ENCODE measurements at places on chromosomes 7 and 10.
A peak's percentile ranks its signal among the peaks of the same experiment; 100 is the strongest.

GRCh38 chr10:72567421-72567820 is 58.5 kb downstream of the MICU1 start:
- no peak for DNase-seq

GRCh38 chr7:115113776-115114175 is 191.9 kb downstream of the MDFIC start:
- DNase-seq, result no peak

- no peak for DNase-seq
These were observed 192.3 kb downstream of the EMX2 start for GRCh38 chr10:117734731-117735405.

DNA sequence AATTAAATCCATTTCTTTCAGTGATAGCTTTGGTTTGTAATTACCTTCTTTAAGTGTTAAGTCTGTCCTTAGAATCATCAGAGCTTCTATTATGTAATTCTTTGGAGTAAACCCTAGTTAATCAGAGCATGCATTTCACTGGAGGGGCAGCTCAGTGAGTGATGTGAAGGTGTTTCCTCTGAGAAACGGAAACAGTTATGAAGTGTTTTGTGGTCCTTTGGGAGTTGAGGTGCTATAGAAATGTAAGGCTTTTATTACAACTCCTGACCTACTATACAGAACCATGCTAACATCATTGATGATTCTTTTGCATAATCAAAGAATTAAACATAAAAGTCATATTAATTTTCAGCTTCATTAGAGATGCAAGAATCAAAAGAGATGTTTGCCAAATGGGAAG is 141.5 kb downstream of the EXOC4 start:
- no peak for DNase-seq

- no peak for DNase-seq
These were observed 189.5 kb downstream of the CXCL12 start for GRCh38 chr10:44195112-44196007.

DNA sequence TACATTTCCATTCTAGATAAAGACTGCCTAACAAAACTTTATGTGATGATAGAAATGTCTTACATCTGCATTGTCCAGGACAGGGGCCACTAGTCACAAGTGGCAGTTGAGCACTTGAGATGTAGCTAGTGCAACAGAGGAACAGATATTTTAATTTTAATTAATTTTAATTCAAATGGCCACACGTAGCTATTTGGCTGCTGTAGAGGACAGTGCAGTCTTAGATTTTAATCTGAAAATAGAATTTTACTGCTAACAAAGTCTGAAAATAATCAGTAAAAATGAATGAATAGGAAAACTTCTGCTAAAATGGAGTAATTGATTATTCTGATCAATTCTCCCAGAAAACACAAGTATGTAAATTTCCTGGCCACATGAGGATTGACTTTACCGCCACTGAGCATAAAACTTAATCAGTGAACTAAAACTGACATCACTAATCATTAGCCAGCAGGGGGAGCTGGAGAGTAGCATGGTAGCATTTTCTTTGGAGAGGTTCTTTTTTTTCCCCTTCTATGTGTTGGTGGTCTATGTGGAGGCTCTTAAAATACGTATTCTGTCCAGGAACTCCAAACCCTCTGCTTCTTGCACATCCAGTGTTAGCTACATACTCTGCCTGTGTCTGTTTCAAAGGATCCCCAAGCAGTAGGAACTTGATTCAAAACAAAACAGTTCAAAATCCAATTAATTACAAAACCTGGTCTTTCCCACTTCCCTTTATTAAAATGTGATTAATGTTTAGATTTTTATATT is 52.1 kb downstream of the TSPAN12 start:
- peak; percentile 15 for DNase-seq

DNA sequence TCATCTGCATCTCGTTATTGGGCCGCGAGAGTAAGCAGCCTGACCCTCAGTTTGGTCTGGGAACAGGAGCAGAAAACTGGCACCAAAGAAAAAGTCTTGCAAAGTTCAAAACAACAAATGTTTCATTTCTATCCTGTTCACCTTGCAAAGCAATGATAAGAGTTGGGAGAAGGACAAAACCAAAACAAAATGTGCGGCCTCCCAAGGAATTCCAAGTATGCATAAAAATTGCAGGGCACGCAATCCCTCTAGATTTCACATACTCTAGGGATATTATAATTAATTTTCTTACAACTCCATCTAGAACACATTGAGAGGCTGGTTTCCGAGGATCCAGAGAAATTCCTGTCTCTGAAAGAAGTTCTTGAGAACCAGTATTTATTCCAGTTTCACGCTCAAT is 20.1 kb downstream of the CHUK start:
- DNase-seq, result no peak

DNA sequence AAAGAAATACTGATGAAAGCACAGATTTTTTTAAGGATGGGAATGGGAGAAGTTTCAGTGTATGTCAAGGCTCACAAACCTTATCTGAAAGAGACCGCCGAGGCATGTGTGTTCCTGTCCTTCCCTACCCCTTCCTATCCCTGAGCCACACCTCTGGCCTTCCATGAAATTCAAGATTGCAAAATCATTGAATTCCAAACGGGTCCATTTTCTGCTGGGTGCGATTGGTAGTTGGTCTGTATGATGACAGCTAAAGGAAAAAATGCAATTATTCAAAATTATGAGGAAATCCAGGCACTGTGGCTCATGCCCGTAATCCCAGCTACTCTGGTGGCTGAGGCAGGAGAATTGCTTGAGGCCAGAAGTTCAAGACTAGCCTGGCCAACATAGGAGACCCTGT is 170.1 kb downstream of the ARHGAP12 start:
- DNase-seq, result no peak

DNA sequence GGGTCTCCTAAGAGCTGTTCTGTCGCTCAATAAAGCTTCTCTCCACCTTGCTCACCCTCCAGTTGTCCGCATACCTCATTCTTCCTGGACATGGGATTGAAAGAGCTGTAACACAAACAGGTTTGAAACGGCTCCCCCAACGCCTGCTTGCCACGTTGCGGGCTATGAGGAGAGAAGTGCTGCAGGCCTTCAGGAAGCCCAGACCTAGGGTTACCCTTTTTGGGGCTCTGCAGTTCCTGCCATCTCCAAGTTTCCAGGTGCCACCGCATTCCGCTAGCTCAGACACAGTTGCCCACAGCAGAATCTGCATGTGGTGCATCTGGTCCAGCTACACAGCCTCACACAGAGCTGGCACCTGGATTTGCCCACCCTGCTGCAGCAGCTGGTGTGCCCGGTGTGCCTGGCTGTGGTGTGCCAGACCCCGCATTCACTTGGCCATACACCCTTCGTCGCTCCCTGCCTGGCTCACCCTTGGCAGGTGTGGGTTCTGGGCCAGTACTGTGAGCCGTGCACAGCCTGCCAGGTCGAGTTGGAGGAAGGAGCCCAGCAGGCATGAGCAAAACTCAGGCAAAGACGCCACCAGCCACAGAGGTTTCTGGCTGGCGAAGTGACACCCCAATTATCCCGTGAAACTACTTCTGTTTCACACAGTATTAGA is 253.2 kb upstream of the SEMA3A start:
- no peak for DNase-seq

DNA sequence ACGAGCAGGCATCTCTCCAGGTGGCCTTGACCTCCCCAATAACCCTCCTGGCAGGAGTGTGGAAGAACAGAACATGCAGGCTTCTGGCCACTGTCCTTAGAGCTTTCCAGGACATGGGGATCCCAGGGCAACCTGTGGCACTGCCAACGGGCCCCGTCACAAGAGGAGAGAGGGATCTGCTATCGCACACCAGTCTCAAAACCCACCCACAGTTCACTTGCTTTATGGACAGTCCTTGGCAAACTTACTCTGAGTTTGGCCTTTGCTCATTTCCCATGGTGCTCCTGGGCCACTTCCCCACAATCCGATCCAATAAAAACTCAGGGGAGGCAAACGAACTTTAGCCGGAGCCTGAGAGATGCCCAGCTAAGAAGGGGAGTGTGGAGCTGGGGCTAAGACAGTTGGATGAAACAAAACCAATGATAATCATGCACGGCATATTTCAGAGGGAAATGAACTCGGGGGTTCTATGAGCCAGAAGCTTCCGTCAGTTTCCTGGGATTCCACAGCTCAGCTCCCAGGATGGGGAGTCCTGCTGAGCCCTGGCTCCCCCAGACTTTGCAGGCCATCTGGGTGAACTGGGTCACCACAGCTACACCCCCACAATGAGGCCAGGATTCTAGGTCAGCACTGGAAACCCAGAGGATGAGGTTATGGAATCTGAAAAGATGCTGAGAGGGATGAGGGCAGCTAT is 158.4 kb downstream of the NEURL1 start:
- DNase-seq, result no peak

DNA sequence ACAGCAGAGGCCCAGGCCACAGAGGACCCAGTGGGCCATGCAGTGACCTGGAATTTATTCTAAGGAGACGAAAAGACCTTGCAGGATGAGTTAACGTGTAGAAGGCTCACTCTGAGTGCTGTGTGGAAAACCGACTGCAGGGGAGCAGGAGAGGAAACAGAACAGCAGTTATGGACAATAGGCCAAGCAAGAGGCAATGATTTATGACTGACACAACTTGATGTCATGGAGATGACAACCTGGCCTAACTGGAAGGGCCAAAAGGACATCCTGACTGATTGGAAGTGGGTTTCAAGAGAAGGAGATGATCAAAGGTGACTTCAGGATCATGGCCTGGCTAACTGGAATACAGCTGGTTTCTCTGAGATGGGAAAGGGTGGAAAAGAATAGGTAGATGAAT is 70.2 kb upstream of the RAPGEF5 start:
- no peak for DNase-seq

GRCh38 chr10:6271663-6272062 is 68.9 kb downstream of the PFKFB3 start:
- DNase-seq, result peak; percentile 24

GRCh38 chr7:184294-185264 is 7.8 kb upstream of the FAM20C start:
- DNase-seq, result no peak

DNA sequence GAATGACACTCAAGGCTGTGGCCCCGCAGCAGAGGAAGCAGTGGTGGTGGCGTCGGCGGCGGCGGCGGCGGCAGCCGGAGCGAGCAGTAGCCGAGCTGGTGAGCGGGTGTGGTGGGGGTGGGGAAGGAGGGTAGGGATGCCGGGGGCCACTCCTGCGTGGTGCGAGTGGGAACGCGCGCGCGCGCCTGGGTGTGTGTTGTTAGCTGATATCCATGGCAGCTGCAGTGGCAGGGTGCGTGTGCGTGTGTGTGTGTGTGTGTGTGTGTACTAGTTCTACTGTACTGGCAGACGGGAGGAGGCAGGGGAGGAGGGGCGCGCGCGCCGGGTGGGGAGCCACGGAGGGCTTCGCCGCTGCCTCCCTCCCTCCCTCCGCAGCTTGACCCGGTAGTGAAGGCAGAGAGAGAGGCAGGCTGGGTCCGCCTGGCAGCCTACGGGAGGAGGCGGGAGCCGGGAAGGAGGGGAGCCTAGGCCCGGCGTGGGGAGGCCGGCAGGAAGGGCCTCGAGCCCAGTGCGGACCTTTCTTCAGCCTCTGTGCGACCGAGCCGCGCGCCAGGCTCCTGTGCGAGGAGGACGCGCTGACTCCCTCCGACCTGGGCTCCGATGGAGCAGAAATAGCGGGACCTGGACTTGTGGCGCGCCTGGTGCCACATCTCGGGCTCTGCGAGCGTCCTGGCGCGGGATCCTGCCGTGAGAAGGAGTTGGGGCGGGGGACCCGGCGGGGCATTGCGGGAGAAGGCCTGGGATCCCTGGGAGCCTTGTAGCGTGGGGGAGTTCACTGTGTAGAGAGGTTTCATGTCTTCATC is at the start of gene MAGI2:
MAGI2 (minus strand) TSS at position 110 of the 803 bp plus-strand sequence. CDS start 347 bp downstream, outside the sequence.
- no peak for DNase-seq

DNA sequence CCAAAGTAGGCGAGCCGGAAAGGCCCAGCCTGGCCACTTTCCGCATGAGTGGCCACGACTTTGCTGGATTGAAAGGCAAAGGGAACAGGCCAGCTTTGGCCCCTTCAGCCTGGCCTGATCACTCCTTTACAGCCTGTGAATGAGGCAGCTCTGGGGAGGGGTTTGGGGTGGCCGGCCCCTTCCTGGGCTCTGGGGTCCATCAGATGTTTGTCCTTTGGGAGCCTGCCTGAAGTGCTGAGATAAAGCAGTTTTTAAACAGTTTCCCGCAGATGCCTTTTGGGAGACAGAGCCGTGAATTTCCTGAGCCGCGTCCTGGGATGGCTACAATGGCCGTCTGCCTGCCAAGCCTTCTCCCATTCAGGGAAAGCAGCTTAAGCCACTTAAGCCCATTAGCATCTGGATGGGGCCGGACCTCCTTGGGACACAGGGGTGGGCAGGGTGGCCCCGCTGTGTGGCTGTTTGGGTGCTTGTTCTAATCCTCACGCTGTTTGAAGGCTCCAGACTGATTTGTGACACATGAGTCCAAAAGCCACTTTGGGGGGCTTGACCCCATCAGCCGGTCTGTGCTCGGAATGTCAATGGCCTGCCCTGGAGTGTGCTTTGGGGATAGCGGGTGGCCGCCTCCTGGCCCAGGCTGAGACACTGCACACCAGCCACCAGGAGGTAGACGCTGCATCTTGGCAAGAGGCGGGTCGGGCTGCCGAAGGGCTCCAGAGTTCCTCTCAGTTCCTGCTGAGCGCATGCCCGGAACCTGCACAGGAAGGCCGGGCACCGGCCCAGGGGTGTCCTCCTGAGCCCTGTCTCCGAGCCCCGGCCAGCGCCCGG is 38.9 kb downstream of the NKX6-2 start:
- DNase-seq, result no peak

DNA sequence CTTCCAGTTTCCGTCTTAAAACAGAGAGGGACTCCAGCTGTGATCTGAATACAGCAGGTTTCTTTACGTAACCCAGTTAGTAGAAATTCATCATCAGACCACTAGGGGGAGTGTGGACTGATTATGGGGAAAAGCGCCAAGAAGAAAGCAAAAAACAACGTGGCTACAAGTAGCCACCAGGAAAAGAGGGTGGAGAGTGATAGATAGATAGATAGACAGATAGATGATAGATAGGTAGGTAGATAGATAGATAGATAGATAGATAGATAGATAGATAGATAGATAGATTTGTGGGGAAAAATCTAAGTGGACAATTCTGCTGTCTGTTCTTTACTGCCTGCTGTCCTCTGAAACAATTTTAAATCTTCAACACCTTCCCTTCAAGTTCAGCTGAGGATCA is 12.7 kb upstream of the AKR1B10 start:
- no peak for DNase-seq

- no peak for DNase-seq
These were observed 338.8 kb downstream of the NRG3 start for GRCh38 chr10:82213784-82214183.

- no peak for DNase-seq
These were observed 171.1 kb downstream of the JCAD start for GRCh38 chr10:29888321-29888720.

DNA sequence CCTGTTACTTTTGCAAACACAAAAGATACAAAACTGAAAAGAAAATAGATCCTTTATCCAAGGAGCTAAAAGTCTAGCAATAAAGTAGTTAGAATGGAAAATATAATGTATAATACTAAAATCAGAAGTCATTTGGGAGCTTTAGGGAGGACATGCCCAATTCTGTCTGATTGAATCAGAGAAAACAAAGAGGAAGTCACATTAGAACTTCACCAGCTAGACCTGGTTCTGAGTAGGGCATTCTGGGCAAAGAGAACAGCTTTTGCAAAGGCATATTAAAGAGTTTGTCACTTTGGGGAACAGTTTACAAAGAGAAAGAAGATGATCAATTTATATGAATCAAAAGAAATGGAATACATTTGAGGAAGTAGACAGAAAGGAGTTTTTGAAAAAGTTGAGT is 107.0 kb upstream of the PRSS1 start:
- DNase-seq, result no peak

Data from activated CD4-positive, alpha-beta T cell treated with anti-CD3 and anti-CD28 coated beads, Interleukin-2, amount 50 U/mL, for 4 hours (primary cell).